ENCODE measurements at places on chromosomes 7 and 10.

DNA sequence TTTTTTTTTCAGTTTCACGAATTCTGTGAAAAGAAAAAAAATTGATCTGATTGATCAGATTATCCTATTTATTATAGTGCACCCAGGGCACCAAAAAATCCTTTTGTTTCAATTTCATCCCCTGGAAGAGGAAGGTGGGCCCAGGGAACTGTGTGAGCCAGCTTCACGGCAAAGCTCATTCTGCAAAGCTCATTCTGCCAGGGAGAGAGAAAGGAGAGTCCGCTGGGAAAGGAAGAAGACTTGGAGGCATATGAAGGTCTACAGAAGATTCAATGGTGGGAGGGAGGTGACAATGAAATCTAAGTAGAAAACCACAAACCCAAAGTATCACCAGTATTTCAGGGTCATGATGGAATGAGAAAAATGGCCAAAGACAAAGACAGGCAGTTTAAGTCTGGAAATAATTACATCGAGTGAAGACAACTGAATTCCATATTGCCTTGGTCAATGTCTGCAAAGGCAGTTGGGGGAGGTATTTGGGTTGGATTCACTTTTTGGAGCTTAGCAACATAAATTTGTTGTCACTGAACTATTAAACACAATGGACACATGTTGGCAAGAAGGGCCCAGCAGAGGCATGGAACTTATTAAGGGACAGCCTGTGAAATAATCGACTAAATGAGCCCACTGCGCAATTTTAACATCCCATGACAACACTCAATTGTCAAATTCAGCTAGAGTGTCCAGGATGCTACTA, 587.8 kb upstream of the MKI67 start:
- peak; percentile 73 for DNase-seq

- DNase-seq = no peak
These were observed 484.5 kb downstream of the MAGI2 start for GRCh38 chr7:78968951-78969350.

DNA sequence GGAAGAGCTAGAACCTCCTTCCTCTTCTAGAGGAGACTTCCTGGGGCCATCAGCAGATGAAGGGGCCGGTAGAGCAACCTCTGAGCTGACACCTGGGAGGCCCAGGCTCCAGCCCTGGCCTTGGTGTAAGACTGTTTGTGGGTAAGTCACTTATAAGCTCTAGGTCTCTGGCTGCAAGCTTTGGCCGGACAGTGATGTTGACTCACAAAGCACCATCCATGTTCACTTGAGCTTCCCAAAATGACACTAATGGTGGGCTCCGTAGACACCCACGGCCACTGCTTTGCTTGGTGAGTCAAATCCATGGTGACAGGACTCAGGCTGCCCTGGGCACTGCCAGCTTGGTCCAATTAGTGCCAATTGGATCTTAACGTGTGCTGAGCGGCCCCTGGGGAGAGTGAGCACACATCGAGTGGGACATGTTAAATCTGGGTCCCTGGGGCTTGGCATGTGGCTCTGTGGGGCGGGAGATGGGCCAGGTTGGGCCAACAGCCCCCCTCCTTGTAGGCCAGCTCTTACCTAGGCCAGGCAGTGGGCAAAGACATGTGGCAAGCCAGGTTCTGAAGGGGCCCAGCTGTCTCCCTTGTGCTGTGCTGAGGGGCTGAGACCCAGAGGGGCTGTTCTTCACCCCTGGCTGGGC, 16.7 kb downstream of the NEURL1 start:
- DNase-seq = no peak

DNA sequence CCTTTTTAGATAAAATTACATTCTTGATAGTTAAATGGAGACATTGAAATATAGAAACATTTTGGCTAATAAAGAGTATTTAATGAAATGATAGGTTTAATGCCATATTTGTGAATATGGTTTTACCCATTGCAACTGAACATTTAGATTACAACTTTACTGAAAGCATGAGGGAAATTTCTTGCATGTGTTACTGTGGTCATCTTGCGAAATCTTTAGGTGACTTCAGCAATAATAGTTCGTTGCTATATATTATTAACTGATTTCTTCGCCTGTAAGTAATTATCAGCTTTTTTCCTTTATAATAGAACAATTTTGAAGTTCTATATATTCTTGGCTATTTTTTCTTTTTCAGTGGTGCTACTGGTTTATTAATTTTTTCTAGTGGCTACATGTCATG, 83.2 kb downstream of the MLLT10 start:
- DNase-seq = no peak

DNA sequence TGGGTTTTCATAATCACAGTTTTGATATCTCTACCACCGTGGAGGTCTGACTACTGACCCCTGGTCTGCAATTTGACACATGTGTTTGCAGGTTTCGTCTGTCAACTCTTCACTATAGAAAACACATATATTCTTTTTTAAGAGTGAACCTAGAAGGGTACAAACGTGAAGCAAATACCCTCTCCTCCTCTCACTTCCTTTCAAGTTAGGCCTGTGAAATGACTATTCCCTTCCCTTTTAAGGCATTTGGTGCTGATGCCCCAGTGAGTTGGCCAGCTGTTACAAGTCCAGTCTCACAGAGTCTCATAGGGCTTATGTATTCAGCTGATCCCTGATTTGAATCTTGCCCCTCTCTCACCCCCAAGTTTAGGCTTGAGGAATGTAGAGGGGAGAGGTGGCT, 742.0 kb upstream of the IGFBP3 start:
- DNase-seq = no peak

DNA sequence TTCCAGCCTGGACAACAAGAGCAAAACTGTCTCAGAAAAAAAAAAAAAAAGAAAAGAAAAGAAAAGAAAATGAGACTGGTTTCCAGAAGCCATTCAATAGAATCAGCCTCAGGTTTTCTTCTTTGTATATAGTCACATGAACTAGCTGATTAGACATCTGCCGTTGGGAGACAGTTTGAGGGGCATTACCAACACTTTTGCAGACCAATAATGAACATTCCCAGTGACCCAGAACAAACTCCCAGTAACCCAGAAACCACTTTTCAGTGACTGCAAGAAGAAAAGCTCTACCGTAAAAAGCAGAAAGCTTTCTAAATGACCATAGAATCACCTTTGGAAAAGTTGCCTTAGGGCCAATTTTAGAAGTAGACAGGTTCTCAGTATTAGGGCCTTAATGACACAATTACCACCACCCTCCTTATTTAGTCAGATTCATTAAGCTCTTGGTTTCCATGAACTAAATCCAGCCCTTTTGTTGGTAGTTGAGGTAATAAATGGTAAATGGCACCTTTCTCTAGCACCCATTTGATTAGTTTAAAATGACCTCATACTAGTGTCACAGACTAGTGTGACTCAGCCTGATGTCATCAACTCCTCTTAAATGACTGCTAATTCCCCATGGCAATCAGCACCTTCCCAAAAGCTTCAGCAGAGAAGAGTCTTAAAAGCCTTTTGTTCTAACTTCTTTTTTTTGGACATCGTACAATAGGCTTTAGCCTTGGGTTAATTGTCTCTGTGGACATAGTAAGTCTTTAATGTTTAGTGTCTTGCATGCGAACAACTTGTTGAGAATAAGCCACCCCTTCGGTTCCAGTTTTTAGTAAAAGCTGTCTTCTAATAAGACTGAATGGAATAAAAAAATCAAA, 33.6 kb upstream of the XRCC2 start:
- DNase-seq = peak; percentile 21

DNA sequence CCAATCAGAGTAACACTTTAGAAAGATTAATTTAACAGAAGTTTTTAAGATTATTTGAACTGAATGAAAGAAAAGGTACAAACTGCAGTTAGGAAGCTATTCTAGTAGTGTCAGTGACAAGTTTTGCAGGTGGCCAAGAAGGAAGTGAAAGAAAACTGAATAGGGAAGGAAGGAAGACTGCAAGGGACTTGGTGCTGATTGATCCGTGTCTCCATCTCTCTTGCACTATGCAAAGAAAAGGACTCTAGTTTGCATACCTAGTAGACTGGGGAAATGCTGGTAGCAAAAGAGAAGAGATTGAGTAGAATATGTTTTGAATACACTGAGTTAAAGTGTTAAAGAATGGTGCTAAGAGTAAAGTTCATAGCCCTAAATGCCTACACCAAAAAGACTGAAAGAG, 33.0 kb downstream of the OR6V1 start:
- no peak for DNase-seq

- no peak for DNase-seq
These were observed 473 bp upstream of the CCDC201 start for GRCh38 chr7:45873355-45873754.

DNA sequence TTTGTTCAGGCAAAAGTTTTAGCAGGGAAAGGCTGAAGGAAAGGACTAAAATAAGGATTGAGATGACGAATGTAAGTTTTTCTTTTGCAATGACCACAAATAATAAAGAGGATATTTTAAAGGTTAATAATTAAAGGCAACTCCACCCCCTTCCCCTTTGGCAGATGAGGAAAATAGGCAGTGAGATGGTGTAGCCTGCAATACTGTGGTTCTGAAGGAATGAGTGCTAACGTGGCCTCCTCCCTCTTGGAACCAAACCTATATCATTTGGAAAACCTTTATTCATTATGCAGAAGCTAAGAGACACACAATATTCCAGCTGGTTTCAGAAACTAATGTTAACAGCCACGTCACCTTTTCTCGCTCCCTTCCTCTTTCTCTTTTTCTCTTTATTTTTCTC, 70.9 kb upstream of the COL1A2 start:
- DNase-seq = peak; percentile 44

DNA sequence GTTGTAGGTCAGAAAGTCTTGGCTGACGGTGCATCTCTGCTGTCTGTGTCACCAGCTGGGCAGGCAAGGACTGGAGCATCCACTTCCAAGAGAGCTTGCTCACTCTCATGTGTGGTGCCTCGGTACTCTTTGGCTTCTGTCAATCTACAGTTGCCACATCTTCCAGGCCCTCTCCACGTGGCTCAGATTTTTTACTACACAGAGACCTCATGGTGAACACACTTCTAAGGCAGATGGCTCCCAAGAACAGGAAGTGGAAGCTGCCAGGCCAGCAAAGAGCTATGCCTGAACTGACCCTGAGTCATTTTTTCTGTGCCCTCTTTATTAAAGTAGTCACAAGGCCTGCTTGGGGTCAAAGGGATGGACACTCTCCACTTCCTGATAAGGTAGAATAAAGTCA, 351.5 kb upstream of the AUTS2 start:
- no peak for DNase-seq

DNA sequence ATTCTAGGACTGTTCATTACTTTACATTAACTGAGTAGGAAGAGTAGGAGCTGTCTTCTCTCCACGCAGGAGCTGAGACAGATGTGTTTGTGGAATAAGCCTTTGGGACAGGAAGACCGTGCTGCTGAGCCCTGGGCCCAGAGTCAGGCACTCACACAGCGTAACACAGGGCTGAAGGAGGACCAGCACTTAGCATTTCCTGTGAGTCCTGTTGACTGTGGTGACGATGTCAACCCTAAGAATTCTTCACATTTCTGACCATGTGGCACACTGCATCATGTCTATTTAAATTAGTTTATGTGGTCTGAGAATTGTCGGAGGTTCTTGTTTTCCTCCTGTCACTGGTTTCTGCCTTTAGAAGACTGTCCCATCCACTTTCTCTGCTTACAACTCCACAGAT, 117.2 kb downstream of the PIP4K2A start:
- peak; percentile 60 for DNase-seq

- DNase-seq = no peak
These were observed 194.4 kb downstream of the TNS3 start for GRCh38 chr7:47387506-47387905.

GRCh38 chr10:132248455-132249225, 59.1 kb downstream of the STK32C start:
- peak; percentile 30 for DNase-seq

All from fibroblast of skin of right biceps (primary cell).